ENCODE measurements at places on chromosomes 5 and 9. TPM values are rescaled to one million over a fixed set of nuclear protein-coding genes. Genes with fewer than 3 reads are reported as not detected.

PLPP1 gene
- 40.9 TPM for total RNA-seq

FCN2 gene
- total RNA-seq, result not detected

GAS1 gene
- 5.0 TPM for total RNA-seq

LMX1B gene
- 12.4 TPM for total RNA-seq

CFAP157 gene
- total RNA-seq, result 0.07 TPM

NR2F1-AS1 gene
- 0.76 TPM for total RNA-seq

MARVELD2 gene
- 34.7 TPM for total RNA-seq

CDH12 gene
- total RNA-seq, result not detected

DNA sequence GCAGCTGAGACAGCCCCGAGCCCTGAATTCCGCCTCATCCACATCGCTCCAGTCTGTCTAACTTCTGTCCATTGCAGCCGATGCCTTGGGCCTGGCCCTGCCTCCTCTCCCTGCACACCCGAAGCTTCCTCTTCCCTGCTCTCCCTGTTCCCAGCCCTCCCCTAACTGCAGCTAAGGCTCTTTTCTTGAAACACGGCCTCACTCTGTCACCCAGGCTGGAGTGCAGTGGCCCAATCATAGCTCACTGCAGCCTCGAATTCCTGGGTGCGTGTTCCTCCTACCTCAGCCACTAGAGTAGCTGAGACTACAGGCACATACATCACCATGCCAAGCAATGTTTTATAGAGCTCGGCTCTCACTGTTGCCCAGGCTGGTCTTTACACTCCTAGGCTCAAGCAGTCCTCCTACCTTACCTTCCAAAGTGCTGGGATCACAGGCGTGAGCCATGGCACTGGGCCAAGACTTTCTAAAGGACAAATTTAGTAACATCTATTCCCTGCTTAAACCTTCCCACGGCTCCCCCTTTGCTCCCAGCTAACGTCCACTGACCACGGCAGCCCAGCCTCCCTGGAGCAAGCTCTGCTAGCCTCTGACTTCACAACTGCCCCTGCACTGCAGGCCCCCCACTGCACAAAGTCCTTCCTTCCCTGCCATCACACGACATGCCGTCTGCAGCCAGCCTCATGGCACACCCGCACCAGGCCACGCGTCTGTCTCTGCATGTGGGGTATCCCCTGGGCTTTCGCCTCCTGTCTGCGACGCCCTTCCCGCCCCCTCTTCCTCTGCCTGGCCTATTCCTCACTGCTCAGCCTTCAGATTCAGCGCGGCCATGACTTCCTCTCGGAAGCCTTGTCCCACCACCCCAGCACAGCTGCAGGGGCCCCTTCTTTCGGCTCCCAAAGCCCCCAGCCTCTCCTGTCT is 28.6 kb downstream of the LAMC3 start:
- H3K4me3 ChIP-seq, result no peak overlapping the region
- H3K4me1 ChIP-seq, result no peaks in the 10 kb centered on the region
- H3K36me3 ChIP-seq, result 0 out of 2 replicates have a peak, but pooled peaks cover 7% of the 10 kb centered on the region
- DNase-seq, result no peak
- peak overlapping the region; percentile 50 for H3K27ac ChIP-seq

DNA sequence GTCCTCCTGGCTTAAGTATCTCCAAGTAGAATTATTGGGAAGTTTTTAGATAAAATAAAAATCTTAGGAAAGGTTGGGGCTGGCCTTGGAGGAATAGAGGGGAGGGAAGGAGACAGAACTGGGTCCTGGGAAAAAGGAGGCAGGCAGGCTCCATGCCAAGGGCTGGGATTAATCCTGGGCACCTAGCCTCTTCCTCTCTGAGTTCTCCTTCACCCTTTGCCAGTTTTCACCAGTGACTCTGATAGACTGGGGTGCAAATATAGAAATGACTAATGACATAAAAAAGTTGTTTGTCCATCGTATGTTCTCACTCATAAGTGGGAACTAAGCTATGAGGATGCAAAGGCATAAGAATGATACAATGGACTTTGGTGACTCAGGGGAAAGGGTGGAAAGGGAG is 81.9 kb downstream of the RMI1 start:
- no peak overlapping the region for H3K27ac ChIP-seq
- no peak for DNase-seq
- H3K4me3 ChIP-seq, result no peak overlapping the region
- H3K36me3 ChIP-seq, result no peaks in the 10 kb centered on the region
- H3K27me3 ChIP-seq, result no peaks in the 10 kb centered on the region

DNA sequence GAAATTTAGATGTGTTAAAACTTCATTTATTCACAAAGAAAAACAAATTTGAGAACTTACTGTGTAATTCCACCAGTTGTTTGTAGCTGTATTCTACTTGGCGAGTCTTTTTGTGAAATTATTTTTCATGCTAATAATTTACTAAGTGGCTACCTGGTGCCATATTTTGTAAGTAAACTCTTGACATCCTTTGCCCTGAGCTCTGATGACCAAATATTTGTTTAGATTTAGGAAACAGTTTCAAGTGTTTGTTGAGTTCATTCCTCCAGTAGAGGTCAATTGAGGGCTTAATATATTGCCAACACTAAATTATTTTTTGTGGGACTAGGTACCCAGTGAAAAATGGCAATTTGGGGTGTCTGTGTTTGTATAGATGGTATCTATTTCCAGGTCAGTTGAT is 3.7 kb downstream of the CNTLN start:
- H3K27me3 ChIP-seq, result peaks cover 12% of the 10 kb centered on the region
- no peak overlapping the region for H3K4me3 ChIP-seq
- H3K27ac ChIP-seq, result no peak overlapping the region
- H3K36me3 ChIP-seq, result no peaks in the 10 kb centered on the region
- H3K4me1 ChIP-seq, result peaks cover 20% of the 10 kb centered on the region

- no peak overlapping the region for H3K4me3 ChIP-seq
- H3K27me3 ChIP-seq, result no peaks in the 10 kb centered on the region
- no peaks in the 10 kb centered on the region for H3K36me3 ChIP-seq
- no peak overlapping the region for H3K27ac ChIP-seq
- no peak for DNase-seq
- no peaks in the 10 kb centered on the region for H3K4me1 ChIP-seq
Measured at GRCh38 chr9:19486803-19487202, 78.0 kb downstream of the ACER2 start.

GRCh38 chr5:83368319-83368718 is 103.2 kb upstream of the VCAN start:
- no peak overlapping the region for H3K4me3 ChIP-seq
- peaks cover 5% of the 10 kb centered on the region for H3K36me3 ChIP-seq
- peaks cover 4% of the 10 kb centered on the region for H3K4me1 ChIP-seq
- no peaks in the 10 kb centered on the region for H3K27me3 ChIP-seq

DNA sequence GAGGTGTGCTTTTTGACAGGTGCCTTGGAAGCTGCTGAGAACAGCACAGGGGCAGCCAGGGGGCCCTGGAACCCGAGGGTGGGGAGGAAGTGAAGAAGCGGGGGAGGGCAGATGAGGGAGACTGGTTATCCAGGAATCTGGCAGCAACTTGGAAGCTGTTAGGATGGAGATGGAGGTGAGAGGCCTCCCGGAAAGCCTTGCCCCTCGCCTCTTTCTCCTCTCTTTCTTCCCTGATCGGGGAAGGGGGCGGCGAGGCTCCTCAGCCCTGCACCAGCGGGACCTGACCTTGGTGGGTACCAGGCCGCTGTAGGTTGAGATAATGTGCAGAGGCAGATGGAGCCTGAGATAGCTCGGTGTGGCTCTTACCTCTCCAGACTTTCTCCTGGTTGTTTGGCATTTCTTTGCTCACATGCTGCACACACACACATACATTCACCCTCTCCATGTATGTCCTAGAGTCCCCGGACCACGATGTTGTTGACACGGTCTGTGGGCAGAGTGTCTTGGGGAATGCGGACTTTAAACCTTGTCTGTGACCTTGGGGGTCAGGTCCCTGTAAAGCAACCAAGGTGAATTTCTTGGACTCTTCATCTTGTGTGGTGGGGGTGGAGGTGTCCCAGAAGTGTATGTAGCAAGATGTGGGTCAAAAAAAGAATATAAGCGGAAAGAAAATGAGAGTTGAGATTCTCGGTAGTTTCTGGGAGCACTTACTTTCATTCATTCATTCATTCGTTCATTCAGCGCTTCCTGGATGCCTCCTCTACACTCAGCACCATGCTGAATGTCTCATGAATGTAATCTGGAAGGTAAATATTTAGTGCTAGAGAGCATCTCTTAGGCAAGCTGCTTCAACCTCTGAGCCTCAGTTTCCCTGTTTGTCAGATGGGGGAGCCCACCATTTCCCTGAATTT is 1.6 kb downstream of the WWC1 start:
- H3K4me3 ChIP-seq, result peak overlapping the region; percentile 74
- H3K36me3 ChIP-seq, result no peaks in the 10 kb centered on the region
- H3K27me3 ChIP-seq, result peaks cover 10% of the 10 kb centered on the region
- peak; percentile 26 for DNase-seq

DNA sequence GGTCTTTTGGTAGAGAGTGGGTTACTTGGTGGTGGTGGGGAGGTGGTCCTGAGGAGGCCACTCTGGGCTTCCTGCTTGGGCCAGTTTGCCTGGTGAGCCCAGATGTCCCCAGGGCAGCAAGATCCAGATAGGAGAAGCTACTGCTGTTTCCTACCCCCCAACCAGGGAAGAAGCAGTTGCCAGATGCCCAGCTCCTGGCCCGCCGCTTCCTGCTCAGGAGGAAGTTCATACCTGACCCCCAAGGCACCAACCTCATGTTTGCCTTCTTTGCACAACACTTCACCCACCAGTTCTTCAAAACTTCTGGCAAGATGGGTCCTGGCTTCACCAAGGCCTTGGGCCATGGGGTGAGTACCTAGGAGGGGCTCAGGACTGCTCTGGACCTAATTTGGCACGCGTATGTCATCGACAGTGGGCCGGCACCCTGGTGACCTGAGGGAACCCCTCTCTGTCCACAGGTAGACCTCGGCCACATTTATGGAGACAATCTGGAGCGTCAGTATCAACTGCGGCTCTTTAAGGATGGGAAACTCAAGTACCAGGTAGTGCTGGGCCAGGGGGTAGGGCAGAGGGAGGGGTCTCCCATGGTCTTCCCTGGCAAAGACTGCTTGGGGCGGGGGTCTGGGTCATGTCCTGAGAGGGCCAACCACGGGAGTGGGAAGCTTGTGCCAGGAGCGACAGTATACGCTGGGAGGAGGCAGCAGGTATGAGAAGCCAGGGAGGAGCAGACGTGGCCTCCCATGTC is 10.6 kb downstream of the PTGS1 start:
- H3K4me1 ChIP-seq, result peaks cover 3% of the 10 kb centered on the region
- no peak for DNase-seq
- 0 out of 2 replicates have a peak, but pooled peaks cover 3% of the 10 kb centered on the region for H3K36me3 ChIP-seq

GRCh38 chr9:116594547-116594946 is 92.6 kb upstream of the TRIM32 start:
- no peaks in the 10 kb centered on the region for H3K27me3 ChIP-seq
- H3K36me3 ChIP-seq, result no peaks in the 10 kb centered on the region
- H3K27ac ChIP-seq, result no peak overlapping the region
- peaks cover 3% of the 10 kb centered on the region for H3K4me1 ChIP-seq

DNA sequence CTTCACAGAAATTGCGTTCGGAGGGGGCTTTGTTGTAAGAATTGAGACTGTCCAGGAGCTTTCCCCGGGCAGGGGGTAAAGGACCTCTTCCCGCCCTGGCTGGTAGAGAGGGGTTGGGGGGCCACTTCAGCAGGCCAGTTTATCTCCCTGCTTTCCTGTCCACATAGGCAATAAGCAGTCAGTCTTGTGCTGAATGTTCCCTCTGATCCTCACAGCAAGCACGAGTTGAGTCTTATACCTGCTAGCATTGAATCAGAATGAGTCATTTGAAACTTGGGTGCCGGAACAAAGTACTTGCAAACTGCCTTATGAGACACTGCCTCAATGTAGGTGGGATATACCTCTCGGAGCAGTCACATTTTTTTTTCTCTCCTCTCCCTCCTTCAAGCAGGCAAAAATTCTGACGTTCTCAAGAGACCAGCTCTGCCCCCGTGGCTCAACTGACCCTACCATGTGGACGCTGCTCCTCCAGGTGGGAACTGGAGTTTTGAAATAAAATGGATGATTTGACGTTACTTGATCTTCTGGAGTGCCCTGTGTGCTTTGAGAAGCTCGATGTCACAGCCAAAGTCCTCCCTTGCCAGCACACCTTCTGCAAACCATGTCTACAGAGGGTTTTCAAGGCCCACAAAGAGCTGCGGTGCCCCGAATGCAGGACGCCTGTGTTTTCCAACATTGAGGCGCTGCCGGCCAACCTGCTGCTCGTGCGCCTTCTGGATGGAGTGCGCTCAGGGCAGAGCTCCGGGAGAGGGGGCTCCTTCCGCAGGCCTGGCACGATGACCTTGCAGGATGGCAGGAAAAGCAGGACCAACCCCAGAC is 1.3 kb downstream of the SH3RF2 start:
- no peak overlapping the region for H3K27ac ChIP-seq
- H3K4me3 ChIP-seq, result peak overlapping the region; percentile 63
- peaks cover 16% of the 10 kb centered on the region for H3K27me3 ChIP-seq
- DNase-seq, result peak; percentile 13

DNA sequence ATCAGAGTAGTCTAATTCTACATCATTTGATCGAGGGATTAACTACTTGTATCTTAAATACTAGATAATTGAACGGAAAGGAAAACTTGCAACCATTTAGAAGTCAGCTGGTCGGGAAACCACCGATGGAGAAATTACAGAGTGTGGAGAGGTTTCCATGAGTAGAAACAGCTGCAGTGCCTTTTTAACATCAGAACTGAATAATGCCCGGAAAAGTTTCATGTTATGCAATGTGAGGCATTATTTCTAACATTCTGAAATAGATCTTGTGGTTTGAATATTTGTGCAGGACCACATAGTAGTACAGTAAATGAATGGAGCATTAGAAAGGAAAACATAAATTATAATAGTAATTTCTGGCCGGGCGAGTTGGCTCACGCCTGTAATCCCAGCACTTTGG is 88.1 kb upstream of the RNF180 start:
- H3K27ac ChIP-seq, result no peak overlapping the region
- no peaks in the 10 kb centered on the region for H3K4me1 ChIP-seq
- H3K4me3 ChIP-seq, result no peak overlapping the region
- no peak for DNase-seq
- no peaks in the 10 kb centered on the region for H3K27me3 ChIP-seq
- no peaks in the 10 kb centered on the region for H3K36me3 ChIP-seq

GRCh38 chr9:105259731-105260612 is 15.5 kb downstream of the SLC44A1 start:
- peak overlapping the region; percentile 72 for H3K27ac ChIP-seq
- DNase-seq, result no peak
- peak overlapping the region; percentile 20 for H3K4me3 ChIP-seq
- H3K4me1 ChIP-seq, result peaks cover 32% of the 10 kb centered on the region
- H3K36me3 ChIP-seq, result no peaks in the 10 kb centered on the region
- no peaks in the 10 kb centered on the region for H3K27me3 ChIP-seq

GRCh38 chr5:145965804-145966203 is 29.4 kb downstream of the SH3RF2 start:
- no peak overlapping the region for H3K27ac ChIP-seq
- DNase-seq, result no peak

DNA sequence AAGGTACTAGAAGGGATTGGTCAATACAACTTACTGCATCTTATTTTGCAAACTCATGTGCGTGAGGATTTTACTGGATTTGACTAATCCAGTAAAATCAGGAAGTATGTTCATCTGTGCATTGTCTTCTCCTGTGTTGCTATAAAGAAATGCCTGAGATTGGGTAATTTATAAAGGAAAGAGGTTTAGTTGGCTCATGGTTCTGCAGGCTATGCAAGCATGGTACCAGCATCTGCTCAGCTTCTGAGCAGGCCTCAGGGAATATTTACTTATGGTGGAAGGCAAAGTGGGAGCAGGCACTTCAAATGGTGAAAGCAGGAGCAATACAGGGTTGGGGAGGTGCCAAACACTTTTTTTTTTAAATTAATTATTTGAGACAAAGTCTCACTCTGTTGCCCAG is 2199.5 kb upstream of the WWC1 start:
- H3K27me3 ChIP-seq, result peaks cover 39% of the 10 kb centered on the region
- peaks cover 25% of the 10 kb centered on the region for H3K4me1 ChIP-seq
- peaks cover 28% of the 10 kb centered on the region for H3K36me3 ChIP-seq
- H3K27ac ChIP-seq, result no peak overlapping the region
- no peak for DNase-seq

GRCh38 chr9:130583271-130583670 is 3.9 kb downstream of the FUBP3 start:
- DNase-seq, result no peak
- no peak overlapping the region for H3K27ac ChIP-seq

Data from WTC11 (cell line).